ENCODE measurements at places on chromosomes 6 and 20.

GRCh38 chr20:33656010-33656782, 5.9 kb upstream of the C20orf144 start:
- DNase-seq, result no peak

DNA sequence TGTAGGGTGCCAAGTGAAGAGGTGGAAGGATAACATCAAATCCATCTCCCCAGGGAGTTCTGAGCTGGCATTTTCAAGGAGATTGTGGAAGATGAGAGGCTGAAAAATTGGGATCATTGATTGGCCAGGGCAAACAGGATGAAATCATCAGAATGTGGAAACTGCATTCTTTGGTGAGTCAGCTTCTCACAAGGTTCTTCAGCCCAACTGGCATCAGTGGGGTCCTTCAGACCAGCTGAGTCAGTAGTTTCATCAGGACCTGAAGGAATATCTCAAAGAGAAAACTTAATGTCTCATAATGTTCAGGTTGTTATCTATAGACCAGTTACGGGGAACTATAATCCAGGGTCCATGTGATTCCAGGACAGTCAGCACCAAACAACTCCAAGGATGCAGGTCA, 195.8 kb downstream of the HAO1 start:
- DNase-seq, result no peak

GRCh38 chr20:41387444-41387851, 20.8 kb upstream of the EMILIN3 start:
- DNase-seq, result no peak

GRCh38 chr6:131129689-131130553, 5.3 kb upstream of the AKAP7 start:
- DNase-seq, result no peak

- DNase-seq, result no peak
Measured at GRCh38 chr6:103797738-103798137, 1062.0 kb downstream of the HACE1 start.

DNA sequence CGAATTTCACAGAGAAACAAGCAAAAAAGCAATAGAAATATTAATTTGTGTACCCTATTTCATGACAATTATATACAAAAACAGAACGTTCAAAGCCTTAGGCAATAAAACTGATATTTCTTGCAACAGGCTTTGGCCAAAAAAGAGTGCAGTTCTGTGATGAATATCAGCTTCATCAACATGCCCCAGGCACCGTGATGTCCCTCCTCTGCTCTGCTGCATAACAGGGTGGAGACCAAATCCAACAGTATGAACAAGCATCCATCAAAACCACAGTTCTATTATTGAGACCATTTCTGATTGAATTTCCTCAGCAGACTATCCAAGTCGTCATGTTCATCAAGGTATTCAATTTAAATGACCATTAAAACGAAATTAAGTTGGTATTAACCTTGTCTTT, 722.6 kb upstream of the NRSN1 start:
- DNase-seq, result no peak

GRCh38 chr6:44842616-44843015, 455.1 kb downstream of the CDC5L start:
- DNase-seq, result no peak

- no peak for DNase-seq
Measured at GRCh38 chr6:46832816-46833215, 39.6 kb downstream of the MEP1A start.

GRCh38 chr6:41175084-41175483, 12.2 kb upstream of the TREM2 start:
- no peak for DNase-seq

- no peak for DNase-seq
Measured at GRCh38 chr6:111586554-111586953, 19.1 kb downstream of the TRAF3IP2 start.

- DNase-seq, result no peak
Measured at GRCh38 chr6:114339706-114340105, 3.1 kb downstream of the HS3ST5 start.

DNA sequence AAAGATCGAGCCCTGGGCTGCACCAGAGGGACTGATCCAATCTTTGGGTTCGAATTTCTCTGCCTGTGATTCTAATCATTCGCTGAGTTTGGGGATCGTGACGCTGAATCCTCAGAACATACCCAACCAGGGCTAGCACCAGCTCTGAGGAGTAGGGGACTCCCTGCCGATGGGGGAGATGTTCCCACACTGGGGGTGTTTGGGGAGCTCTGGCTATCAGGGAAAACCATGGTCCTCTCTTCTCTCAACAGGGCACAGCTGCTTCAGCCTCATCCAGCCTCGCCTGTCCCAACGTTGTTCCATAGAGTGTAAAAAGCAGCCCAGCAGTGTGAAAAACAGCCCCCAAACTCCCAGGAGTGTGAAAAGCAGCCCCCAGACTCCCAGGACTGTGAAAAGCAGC, 136.6 kb downstream of the ANKRD60 start:
- no peak for DNase-seq

DNA sequence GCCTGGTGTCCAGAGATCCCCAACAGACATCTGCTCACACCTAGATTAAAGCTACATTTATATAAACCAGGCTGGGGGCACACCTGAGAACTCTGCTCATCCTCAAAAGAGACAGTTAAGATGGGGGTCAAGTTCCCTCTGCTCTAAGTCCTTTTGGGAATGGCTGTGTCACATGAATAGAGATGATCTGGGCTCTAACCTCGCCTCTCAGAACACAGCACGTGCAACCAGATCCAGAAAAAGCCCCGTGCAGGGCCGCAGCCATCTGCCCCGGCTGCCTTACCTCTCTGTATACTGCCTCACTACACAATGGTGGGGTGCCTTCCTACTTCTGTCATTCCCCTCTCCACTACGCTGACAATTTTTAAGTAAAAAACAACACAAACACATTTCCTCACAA, 5.9 kb downstream of the MTCH1 start:
- no peak for DNase-seq

DNA sequence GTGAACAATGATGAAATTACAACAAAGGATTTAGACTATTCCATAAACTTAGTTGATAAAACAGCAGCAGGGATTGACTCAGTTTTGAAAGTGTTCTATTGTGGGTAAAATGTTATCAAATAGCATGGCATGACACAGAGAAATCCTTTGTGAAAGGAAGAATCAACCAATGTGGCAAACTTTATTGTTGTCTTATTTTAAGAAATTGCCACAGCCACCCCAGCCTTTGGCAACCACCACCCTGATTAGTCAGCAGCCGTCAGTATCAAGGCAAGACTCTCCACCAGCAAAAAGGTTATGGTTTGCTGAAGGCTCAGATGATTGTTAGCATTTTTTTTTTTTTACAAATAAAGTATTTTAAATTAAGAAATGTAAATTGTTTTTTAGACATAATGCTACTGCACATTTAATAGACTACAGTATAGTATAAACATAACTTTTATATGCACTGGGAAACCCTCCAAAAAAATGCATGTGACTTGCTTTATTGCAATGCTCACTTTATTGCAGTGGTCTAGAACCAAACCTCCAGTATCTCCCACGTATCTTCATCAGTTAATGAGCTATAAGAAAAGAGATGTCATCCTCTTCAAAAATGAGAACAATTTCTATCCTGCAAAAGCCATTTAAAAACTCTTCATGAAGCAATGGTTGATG, 162.7 kb downstream of the SOBP start:
- no peak for DNase-seq

GRCh38 chr6:131717836-131718542, 7.2 kb upstream of the CTAGE9 start:
- DNase-seq, result no peak

DNA sequence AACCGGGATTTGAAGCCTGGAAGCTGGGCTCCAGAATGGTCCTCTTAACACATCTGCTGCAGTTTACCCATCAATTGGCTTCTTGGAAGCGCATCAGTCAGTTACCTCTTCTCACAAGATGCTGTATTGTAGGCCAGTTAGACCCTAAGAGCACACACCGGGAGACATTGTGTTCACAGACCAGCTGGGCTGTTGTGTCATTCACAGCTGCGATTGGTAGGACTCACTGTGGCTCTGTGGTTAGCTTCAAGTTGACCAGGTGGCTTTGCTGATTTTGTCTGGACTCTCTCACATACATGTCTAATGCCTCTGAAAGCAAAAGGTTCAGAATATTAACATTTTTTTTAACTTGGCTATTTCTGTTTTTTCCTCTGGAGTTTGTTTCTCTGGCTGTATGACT, 64.8 kb downstream of the SNX9 start:
- DNase-seq, result no peak

DNA sequence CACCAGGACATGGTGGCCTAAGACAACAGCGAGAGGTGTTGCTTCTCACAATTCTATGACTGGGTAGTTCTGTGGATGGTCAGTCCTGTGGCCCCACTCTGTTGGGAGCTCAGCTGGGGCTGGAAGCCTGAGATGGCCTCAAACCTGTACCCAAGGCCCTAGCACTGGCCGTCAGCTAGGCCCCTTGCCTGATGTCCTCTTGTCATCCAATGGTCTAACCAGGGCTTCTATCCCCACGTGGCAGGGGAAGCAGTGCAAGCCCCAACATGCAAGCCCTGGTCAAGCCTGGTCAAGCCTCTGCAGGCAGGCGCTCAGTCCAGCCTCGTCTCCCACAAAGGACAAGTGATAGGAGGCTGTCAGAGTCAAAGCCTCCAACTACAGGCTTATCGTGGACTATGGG, 196.5 kb upstream of the CST7 start:
- no peak for DNase-seq

GRCh38 chr20:48962976-48963771, 41.7 kb downstream of the ARFGEF2 start:
- no peak for DNase-seq

- DNase-seq, result no peak
Measured at GRCh38 chr6:68710916-68711315, 75.8 kb downstream of the ADGRB3 start.

GRCh38 chr20:51639206-51639832, 96.8 kb upstream of the NFATC2 start:
- peak; percentile 45 for DNase-seq

GRCh38 chr20:31260326-31260932, 3.0 kb downstream of the DEFB115 start:
- DNase-seq, result no peak

GRCh38 chr6:113094779-113095178, 747.6 kb downstream of the RFPL4B start:
- no peak for DNase-seq

GRCh38 chr6:47419621-47420020, 58.0 kb upstream of the CD2AP start:
- DNase-seq, result no peak

- no peak for DNase-seq
Measured at GRCh38 chr6:154058963-154059680, 20.1 kb downstream of the OPRM1 start.

- DNase-seq, result peak; percentile 3
Measured at GRCh38 chr6:138404666-138405337, 779 bp downstream of the HEBP2 start.

DNA sequence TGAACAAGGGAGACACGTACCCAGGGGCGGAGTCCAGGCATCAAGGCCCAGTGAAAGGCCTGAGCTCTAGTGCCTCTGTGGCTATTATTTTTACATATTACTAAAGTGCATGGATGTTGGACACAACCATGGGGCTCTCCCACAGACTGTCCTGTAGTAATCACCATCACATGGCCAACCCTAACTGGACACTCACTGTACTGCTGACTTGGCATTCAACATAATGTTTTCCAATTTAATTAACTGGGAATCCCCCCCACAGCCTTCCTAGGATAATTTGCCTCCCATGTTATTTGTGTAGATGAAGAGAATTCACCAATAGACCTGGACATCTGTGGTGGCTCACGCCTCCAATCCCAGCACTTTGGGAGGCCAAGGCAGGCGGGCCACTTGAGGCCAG, 34.5 kb downstream of the ARFGEF2 start:
- DNase-seq, result no peak

- DNase-seq, result no peak
Measured at GRCh38 chr6:29502181-29502580, 14.4 kb upstream of the MAS1L start.

GRCh38 chr6:45423824-45424450, 46.2 kb upstream of the SUPT3H start:
- no peak for DNase-seq

GRCh38 chr6:37109714-37110499, 60.0 kb upstream of the PIM1 start:
- DNase-seq, result no peak

DNA sequence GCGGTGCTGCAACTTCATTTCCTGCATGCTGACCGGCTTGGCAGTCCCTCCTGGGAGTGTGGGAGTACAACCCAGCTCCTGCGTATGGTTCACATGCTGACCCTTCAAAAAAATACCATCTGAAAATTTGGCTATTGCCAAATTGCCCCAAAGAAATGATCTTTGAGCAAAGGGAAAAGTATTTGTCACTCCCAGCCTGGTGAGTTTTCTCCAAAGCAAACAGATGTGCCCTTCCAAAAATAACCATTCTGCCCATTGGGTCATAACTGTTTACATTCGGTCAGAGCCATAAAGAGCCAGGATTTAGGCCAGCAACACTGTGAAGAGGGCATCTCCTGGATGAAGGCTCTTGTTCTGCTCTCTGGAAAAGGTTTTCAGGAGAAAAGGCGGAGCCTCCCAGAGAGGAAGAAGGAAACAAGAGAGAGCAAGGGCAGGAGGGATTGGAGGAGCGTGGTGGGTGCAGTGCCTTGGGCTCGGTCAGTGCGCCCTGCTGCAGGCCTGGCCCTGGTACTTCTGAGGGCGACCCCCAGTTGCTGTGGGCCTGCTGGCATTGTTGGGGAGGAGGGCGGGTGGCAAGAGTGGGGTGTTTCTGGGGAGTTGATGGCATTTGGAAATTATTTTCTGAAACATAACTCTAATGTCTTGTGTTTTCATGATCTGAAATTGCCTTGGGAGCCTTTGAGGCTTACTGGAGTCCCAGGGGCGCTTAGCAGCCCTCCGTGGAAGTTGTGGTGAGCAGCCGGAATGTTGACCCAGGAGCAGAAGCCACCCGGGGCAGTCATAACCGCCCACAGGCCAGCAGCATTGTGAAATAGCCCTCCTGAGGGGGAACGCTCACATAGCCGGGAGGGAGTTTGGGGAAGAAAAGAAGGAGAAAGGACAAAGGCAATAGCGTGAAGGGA, 248.4 kb downstream of the MYLK4 start:
- no peak for DNase-seq

DNA sequence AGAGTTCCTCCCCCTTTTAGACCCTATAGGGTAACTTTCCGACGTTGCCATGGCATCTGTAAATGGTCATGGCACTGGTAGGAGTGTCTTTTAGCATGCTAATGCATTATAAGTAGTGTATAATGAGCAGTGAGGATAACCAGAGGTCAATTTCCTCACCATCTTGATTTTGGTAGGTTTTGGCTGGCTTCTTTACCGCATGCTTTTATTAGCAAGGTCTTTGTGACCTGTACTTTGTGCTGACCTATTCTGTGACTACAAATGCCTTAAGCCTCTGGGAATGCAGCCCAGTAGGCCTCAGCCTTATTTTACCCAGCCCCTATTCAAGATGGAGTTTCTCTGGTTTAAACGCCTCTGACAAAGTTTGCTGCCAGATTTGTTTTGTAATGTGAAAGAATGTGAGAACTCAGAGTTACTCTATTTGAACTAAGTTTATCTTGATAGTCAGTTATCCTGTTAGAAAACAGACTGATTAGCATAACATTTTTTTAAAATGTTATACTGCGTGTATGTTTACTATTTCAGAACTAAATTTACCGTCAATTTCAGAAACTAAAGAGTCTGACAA, 111.3 kb upstream of the PRSS16 start:
- no peak for DNase-seq

GRCh38 chr6:116200619-116201249, 53.1 kb downstream of the TSPYL4 start:
- DNase-seq, result no peak
